Activated naive CD8-positive, alpha-beta T cell treated with anti-CD3 and anti-CD28 coated beads for 36 hours (primary cell): ENCODE measurements at places on chromosomes 4 and X.
A peak's percentile ranks its signal among the peaks of the same experiment; 100 is the strongest.

GRCh38 chr4:153825126-153825525 is 36.2 kb upstream of the SFRP2 start:
- no peak for DNase-seq

- no peak for DNase-seq
Measured at GRCh38 chr4:178976861-178977260, 1534.6 kb upstream of the AGA start.

DNA sequence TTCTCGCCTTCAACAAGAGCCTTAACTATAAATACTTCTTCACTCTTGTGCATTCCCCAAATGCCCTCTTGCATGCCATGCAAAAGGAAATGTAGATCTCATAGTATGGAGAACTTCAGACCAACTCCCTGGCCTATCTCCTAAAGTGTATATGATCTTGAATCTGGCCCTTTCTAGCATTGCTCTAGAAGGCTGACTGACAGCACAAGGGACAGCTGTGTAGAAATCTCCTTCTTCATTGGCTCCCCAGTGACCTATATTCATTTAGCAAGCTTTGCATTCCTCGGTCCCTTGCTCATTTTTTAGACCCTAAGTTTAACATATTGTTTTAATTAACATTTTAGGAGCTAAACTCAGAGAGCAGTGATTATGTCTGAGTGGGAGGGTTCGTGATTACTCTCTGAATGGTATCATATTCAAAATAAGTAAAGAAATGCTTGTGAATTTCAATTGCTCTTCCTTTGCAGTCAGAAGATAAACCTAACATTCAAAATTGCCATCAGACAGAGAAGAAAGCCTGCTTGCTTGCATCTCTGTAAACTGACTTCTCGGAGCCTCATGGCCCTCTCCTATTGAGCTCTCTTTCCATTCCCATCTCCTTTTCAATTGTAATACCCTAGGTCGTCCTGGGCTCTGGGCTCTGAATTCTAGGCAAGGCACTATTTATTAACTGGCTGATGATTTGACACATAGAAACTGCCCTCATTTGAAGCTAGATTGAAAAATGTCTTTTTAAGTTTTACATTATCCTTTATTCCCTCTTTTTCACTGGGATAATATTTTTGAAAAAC is 120.3 kb upstream of the PRKG2 start:
- DNase-seq: no peak

- no peak for DNase-seq
Measured at GRCh38 chr4:165560941-165561340, 182.1 kb downstream of the CPE start.

GRCh38 chr4:121978172-121978516 is 26.3 kb upstream of the TRPC3 start:
- DNase-seq: no peak

GRCh38 chr4:38173935-38174518 is 213.8 kb downstream of the PTTG2 start:
- no peak for DNase-seq

DNA sequence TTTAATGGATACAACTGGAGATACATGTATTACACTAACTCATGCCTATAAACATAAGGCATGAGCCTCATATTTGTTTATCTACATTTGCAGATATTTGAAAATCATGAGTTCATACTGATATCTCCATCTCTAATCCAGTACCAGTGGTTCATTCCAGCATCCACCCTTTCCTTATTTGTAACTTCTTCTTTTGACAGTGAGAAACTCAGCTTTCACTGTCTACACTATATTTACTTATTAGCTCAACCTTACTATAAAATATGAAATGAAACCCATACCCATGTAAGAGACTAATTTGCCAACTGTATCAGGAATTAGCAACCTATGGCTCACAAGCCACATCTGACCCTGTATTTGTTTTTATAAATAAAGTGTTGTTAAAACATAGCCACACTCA is 161.9 kb upstream of the GPRIN3 start:
- DNase-seq: no peak

GRCh38 chr4:117577686-117578311 is 456.5 kb upstream of the NDST3 start:
- DNase-seq: no peak

DNA sequence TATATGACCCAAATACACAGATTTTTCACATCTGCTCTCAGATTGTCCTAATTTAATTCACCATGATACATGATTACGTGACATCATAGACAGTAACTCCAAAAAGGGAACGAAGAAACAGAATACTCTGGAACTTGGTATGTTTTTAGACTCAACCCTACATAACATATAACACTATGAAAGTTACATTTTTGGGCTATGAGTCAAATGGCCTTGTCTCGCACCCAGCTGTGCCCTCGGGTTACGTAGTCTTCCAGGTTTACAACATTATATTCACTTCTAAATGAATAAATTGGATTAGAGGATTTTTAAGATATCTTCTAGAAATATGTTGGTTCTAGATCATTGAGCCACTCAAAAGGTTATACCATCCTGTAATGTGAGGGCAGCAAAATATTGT is 2089.6 kb upstream of the TENM3 start:
- no peak for DNase-seq

DNA sequence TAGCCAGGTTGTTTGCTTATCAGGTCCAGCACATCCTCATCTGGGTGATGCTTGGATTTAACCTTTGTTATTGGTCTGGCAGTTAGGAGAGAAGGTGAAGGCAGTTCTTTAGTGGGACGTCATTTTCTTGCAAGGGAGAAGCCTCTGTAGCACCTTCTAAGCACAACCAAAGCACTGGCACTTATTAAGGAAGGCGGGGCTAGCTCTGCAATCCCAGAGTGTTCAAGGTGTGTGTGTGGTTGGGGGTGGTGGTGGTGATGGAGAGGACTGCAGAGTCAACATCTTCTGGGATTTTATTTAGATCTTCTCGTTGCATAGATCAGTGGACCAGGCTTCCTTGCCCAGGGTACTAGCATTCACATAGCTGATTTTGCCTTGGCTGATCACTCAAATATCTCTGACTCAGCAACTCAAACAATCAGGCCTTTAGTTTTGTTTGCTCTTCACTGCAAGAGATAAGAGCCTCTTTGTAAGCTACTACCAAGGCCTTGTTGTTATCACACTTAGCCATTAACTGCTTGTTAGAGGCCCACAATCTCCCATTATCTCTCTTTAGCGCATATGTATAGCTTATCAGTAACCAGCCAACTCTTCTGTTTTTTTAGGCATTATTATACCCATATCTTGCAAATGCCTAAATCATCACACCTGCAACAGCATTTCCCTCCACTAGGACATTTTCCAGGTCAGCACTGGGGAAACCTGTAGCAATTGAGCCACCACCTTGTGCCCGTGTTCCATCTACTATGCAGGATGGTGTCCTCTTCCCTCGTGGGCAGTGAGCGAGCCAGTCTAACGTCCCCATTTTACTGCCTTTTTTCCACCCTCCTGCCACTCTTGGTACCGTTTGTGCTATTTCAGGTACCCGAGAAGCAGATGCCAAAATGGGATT is 36.5 kb upstream of the LINC00632 start:
- DNase-seq: no peak

GRCh38 chrX:53795576-53795975 is 109.1 kb upstream of the HUWE1 start:
- no peak for DNase-seq

DNA sequence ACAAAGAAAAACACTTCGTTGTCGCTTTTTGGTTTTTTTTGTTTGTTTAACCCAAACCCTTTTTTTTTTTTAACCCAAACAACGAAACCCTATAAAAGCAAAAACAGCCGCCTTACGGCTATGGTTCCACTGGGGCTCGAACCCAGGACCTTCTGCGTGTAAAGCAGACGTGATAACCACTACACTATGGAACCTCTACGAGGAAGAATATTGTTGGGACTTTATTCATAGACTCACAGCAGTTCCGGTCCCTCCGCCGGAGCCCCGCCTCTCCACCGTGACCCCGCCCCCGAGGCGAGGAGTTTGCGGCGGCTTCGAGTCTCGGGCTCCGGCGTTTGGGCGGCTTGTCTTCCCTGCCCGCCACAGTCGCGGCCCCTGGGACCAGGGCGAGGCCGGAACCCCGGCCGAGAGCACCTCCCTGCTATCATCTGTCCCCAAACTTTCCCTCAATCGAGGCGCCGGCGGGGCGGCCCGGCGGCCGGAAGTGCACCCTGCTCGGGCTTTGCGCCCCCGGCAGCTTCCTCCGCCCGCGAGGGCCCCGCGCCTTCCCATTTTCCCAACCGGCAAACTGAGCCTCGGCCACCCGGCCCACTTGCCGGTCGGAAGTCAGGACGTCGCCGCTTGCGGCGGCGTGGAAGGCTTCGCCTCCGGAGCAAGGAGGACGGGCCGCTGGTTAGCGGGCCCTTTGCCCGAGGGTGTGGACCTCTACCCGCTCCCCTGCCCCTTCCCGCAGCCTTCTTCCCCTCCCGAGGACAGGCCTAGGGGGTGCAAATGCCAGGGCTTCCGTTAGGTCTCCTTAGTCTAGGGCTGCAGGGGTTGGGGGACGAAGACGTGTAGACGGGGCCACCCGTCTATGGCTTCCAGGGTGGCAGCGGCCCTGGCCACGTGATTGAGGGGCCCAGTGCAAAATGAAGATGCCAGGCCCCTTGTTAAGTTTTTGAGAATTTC is 3.2 kb upstream of the RS1 start:
- peak; percentile 74 for DNase-seq

- DNase-seq: no peak
Measured at GRCh38 chr4:53907772-53908171, 156.6 kb downstream of the CHIC2 start.

GRCh38 chr4:145170223-145170622 is 10.2 kb downstream of the OTUD4 start:
- no peak for DNase-seq

- no peak for DNase-seq
Measured at GRCh38 chr4:10611673-10612072, 72.9 kb downstream of the CLNK start.

DNA sequence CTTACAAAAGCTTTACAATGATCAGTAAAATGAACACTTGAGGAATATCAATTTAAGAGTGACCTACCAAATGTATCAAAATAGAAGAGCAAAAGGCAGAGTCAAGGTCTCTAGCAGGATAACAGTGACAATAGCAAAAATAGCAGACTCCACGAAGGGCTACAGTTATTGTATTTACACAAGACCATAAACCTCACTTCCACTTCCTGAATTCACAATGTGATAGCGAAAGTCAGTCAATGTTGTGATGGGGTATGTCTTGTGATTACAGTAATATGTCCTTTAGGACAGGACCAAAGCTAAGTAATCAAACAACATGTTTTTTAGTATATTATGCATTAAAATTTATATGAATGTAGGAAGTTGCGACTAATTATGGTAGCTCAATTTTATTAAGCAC is 139.6 kb downstream of the IQCM start:
- DNase-seq: no peak

DNA sequence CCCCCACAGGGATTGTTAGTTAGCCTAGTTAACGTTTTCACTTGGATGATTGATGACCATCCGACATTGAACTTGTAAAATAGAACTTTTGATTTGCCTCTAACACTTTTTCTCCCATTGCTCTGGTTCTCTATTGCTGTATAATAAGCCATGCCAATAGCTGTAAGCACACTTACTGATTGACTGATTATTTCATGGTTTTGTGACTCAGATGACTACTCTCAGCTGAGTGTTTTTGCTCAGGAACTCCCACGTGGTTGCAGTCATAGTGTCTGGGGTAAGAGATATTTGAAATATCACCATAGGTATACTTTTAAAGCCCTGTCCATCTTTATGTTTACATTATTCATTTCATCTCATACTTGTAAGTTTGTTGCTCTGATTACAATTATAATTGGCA is 1285.5 kb downstream of the STIM2 start:
- DNase-seq: no peak

- no peak for DNase-seq
Measured at GRCh38 chrX:149490100-149490499, 15.0 kb downstream of the IDS start.

- no peak for DNase-seq
Measured at GRCh38 chr4:183838987-183839712, 66.0 kb upstream of the STOX2 start.

GRCh38 chr4:94232519-94232918 is 24.9 kb downstream of the SMARCAD1 start:
- no peak for DNase-seq

- DNase-seq: no peak
Measured at GRCh38 chrX:70132877-70133302, 357 bp upstream of the IGBP1 start.

DNA sequence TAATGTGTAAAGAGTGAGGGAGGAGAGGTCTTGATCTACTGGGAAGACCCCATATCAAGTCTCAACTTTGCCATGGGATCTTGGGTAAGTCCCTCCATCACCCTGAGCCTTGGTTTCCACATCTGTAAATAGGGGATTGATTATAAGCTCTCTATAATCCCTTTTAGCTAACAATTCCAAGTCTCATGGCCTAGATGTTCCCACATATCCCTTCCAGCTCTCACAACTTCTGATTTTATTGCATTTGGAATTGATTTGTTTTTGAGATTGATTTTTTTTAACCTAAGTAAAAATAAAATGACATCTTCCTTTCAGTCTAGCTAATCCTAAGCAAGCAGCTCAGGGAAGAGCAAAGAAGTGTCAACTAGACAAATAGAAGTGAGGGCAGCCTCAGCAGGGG is 29.8 kb downstream of the SMIM20 start:
- no peak for DNase-seq

DNA sequence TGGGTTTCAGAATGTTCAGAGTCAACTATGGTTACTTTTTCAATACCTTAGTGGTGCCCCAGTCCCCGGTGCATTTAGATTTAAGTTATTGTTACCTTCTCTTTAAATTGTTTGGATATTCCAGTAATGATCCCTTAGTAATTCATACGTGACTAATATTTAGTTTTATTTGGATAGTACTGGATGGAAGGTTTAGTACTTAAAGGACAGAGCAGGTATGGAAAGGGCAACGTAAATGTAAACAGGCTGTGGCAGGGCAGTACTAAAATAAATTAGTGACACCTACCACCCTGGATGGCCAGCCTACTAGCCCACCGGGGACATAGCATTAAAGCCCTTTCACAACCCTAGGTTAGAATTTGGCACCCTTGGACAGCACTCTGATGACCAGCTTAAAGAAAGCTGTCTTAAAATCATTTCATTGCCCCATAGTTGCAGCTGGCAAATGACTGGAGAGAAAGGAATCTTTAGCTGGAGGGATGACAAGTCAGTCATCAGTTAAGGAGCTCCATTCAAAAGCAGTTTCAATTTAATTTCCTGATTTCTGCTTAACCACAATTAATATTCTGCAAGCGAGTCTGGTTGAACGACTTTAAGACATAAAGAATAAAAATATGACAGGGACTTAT is 16.4 kb downstream of the PLP1 start:
- DNase-seq: no peak

GRCh38 chr4:156820931-156821330 is 150.7 kb downstream of the PDGFC start:
- no peak for DNase-seq

- no peak for DNase-seq
Measured at GRCh38 chrX:96540111-96540631, 144.5 kb upstream of the DIAPH2 start.

DNA sequence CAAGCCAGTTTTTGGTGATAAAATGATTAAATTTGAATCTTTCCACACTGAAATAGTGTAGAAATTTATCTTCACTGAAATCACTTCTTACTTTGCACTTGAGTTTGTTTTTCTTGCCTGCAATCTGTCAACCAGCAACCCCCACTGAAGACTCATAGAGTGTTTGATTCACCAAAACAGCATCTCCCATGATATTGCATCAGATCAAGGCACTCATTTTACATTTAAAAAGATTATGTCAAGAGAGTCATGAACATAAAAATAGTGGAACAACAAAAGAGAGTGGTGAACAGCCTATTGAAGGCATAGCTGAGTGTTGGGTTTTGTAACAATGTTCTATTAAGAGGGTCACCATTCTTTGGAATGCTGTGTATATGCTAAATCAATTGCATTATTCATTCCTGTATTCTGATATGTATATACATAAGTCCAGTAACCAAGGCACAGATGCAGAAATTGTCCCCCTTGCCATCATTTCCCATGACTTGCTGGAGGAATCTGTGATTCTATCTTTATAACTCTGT is 1934.9 kb downstream of the ARAP2 start:
- no peak for DNase-seq
